ENCODE measurements at places on chromosomes 4 and X.

GRCh38 chr4:169175035-169175434 lies 95.7 kb downstream of the SH3RF1 start:
- DNase-seq, result no peak

DNA sequence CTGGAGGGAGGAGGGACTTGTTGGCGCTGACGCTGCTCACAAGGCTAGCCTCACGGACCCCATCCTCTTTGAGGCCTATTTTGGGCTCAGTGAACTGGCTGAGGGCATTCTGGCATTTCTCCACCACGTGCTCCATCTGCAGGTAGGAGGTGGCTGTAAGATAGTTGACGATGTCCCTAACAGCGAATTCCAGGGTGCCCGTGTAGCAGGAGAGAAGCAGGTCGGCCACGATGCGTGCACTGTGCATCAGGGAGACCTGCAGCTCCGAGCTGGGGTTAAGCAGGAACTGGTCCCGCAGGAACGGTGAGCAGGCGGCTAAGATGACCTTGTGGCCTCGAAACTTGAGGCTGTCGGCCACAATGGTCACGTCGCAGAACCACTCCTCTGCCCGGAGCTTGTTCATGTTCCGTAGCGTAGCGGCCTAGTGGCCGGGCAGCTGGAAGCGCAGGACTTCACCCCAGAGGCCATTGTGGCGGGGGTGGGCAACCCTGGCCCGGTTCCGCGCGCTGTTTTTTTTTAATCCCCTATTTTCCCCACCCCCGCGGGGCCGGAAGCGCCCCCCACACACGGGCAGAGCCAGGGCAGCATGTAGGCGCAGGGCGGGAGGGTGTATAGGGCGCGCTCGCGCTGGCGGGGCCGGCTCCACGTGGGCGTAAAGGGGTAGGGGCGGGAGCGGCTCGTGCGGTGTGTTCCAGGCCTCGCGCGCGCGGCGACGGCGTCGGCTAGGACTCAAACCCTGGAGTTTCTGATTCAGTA lies 73.2 kb downstream of the UBE2K start:
- no peak for DNase-seq

DNA sequence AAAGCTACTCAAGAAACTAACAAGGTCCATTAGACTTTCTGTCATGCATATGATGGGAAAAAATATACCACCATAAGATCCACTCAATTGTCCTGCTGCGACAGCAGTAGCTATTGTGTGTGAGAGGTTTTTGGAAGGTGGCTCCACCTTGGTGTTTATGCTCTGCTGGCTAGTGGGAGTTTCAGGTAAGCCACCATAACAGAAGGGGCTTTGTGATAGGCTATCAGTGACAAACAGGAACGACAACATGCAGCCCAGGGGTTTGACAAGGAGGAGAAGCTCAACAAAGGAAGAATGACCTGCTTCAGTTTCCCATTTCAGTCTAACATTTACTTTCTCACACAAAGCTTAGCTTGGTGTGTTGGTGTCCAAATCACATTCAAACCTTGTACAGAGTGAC lies 182.6 kb downstream of the ATOH1 start:
- DNase-seq, result no peak

GRCh38 chr4:41569961-41570360 lies 32.0 kb downstream of the LIMCH1 start:
- no peak for DNase-seq

DNA sequence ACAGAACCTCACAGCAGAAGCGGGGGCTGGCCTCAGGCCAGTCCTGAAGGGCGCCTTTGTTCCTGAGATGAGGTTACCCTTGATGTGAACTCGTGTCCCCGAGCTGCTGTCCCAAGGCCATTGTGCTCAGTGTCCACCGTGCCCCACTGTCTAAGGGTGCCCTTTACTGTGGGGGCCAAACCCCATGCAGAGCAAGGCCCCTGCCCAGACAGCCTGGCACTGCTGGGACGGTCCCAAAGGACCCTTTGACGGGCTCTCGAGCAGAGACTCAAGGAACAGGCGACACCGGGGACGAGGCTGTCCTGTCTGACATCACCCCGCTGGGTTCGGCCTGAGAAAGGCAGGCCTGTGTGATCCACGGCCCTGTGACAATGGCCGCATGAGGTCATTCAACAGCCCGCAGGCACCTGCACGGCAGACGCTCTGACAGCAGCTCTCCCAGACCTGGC lies 100.6 kb downstream of the ABLIM2 start:
- DNase-seq, result no peak

- no peak for DNase-seq
These were observed 21.0 kb downstream of the TRMT44 start for GRCh38 chr4:8461616-8462015.

DNA sequence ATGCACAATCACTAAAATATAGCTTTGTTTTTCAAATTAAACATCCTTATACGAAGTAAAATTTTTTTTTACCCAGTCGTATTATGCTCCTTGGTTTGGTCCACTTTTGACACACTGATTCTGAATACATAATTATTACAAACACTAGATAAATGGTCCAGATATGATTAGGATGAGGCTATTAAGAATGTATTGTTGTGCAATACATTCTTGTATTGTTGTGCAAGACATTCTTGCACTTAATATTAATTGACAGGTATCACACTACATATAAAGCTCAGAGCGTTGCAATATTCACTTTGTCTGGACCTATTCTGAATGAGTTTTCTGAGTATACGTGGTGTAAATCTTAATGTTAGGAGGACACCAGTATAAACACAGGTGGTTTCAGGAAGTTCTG lies 464.0 kb downstream of the CFAP47 start:
- DNase-seq, result no peak

DNA sequence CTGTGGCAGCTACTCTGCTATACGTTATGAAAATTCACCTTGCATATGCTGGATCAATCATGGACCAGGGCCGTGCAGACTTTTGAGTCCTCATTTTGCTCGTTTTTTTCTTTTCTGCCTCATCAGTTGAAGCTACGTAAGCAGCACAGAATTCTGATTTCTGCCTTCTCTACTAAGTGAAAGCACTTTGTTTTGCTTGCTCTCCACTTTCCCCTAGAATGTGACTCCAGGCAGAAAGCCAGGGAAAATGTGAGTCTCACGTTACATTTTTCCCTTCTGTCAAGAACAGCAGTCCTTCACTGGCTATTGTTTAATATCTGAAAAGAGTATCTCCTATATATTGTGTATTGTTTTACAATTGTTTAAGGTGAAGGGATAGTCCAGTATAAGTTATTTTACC lies 1840.1 kb downstream of the PCDH7 start:
- DNase-seq, result no peak

DNA sequence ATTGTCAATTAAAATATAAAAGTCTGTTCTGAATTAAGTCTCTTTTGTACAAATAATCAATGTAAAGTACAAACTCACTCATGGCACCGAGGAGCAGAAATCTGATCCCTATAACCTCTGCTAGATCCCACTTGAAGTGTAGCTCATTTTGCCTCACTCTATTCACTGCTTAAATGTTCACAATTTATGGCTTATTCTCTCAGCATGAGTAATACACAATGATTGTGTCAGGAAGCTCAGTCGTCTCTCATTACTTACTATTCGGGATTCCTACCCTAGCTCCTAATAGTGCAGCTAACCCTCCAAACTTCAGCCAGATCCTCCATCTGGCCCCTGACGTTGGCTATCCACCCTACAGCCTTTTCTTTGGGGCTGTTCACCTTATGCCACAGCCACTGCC lies 4.7 kb upstream of the AMMECR1 start:
- no peak for DNase-seq

DNA sequence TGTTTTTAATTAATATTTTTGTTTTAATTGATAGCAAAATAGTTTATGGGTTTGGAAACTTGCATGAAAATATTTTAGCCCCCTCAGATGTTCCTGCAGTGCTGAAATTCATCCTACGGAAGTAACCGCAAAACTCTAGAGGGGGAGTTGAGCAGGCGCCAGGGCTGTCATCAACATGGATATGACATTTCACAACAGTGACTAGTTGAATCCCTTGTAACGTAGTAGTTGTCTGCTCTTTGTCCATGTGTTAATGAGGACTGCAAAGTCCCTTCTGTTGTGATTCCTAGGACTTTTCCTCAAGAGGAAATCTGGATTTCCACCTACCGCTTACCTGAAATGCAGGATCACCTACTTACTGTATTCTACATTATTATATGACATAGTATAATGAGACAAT lies 40.4 kb downstream of the MAP7D3 start:
- no peak for DNase-seq

GRCh38 chr4:129543299-129543698 lies 447.3 kb downstream of the C4orf33 start:
- no peak for DNase-seq

- no peak for DNase-seq
These were observed 78.7 kb downstream of the ALG13 start for GRCh38 chrX:111759686-111760085.

GRCh38 chr4:87848622-87849351 lies 16.0 kb downstream of the MEPE start:
- no peak for DNase-seq

All from effector memory CD4-positive, alpha-beta T cell (primary cell).